GM12878 (cell line): ENCODE measurements at places on chromosomes 5 and 9. TPM values are rescaled to one million over a fixed set of nuclear protein-coding genes. Genes with fewer than 3 reads are reported as not detected.

Gene ZDHHC11B
- total RNA-seq: 0.13 TPM in 1 of 2 replicates, not detected in the other

Gene ISL1
- not detected in 2 replicates for total RNA-seq

DNA sequence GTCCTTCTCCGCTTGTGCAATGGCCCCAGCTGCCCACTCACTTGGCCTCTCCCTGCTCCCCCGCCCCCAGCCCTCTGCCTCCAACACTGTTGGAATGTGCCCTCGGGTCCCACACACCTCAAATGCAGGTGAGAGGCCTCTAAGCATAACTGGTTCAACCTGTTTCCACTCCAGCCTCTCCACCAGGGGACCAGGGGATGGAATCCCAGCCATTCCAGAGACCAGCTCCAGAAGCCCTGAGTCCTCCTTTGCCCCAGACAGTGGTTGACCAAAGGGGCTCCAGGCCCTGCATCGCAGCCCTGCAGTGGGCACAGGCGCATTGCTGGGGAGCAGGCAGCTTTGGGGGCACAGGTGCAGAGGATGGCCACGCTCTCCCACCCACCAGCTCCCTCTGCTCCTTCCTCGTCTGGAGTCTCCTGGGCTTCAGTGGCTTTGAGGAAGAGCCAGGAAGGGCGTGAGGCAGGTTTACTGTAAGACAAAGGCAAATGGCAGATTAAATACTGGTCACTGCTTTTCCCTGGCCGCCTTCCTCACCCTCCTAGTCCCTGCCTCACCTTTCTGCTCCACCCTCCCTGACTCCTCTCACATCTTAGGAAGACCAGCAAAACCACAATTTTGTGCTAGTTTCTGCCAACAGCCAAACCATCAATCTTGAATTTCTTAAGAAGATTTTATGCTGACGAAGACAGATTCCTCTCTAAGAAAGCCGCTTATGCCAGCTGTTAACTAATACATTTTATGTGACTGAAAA lies 29.1 kb upstream of the IRX2 start:
- no peak for DNase-seq

DNA sequence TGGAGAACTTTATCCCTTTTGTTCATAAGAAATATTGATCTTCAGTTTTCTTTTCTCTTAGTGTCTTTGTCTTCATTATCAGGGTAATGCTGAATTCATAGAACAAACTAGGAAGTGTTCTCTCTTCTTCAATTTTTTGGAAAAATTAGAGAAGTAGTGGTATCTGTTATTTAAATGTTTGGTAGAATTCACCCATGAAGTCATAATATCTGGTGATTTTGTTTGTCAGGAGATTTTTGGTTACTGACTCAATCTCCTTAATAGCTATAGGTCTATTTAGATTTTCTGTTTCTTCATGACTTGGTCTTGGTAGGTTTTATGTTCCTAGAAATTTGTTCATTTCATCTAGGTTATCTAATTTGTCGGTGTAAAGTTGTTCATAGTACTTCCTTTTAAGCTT lies 45.4 kb upstream of the STARD4 start:
- DNase-seq: no peak

- no peak for DNase-seq
Observed at GRCh38 chr9:127634021-127634420, 21.9 kb downstream of the STXBP1 start.

DNA sequence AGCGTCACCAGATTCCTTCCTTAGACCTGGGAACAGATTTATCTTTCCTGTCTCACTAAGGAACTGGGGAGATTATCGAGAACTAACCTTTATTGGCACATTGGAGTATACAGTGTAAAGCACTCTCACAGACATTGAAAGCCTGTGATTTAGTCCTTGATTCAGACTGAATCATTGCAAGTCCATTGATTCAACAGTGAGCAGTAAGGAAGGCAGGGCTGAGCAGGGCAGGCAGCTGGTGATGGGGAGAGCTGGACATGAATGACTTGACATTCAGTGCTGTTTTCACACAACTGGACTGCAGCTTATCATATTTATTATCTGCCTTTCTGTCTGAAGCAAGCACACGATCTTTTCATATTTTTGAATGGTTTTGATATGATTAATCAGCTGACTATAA lies 16.2 kb downstream of the ISOC1 start:
- no peak for DNase-seq

GRCh38 chr5:159210846-159211245 lies 1.5 kb upstream of the RNF145 start:
- no peak for DNase-seq
